ENCODE measurements at places on chromosomes 1 and 21. TPM values are rescaled to one million over a fixed set of nuclear protein-coding genes. Genes with fewer than 3 reads are reported as not detected.

- H3K36me3 ChIP-seq, result peaks cover 25% of the 10 kb centered on the region
- no peak overlapping the region for H3K4me3 ChIP-seq
- peaks cover 24% of the 10 kb centered on the region for H3K4me1 ChIP-seq
Observed at GRCh38 chr1:20494609-20495311, 8.8 kb upstream of the CAMK2N1 start.

GRCh38 chr1:1181938-1182410 lies 8.3 kb downstream of the TTLL10 start:
- peaks cover 24% of the 10 kb centered on the region for H3K27me3 ChIP-seq
- peaks cover 10% of the 10 kb centered on the region for H3K4me1 ChIP-seq
- no peaks in the 10 kb centered on the region for H3K36me3 ChIP-seq
- no peak overlapping the region for H3K27ac ChIP-seq
- DNase-seq, result peak; percentile 5
- H3K4me3 ChIP-seq, result no peak overlapping the region

- H3K27ac ChIP-seq, result peak overlapping the region; percentile 98
- no peak for DNase-seq
- peak overlapping the region; percentile 66 for H3K4me3 ChIP-seq
- H3K36me3 ChIP-seq, result peaks cover 21% of the 10 kb centered on the region
- H3K4me1 ChIP-seq, result peaks cover 12% of the 10 kb centered on the region
- no peaks in the 10 kb centered on the region for H3K27me3 ChIP-seq
Observed at GRCh38 chr1:173869021-173869359, 810 bp downstream of the ZBTB37 start.

DNA sequence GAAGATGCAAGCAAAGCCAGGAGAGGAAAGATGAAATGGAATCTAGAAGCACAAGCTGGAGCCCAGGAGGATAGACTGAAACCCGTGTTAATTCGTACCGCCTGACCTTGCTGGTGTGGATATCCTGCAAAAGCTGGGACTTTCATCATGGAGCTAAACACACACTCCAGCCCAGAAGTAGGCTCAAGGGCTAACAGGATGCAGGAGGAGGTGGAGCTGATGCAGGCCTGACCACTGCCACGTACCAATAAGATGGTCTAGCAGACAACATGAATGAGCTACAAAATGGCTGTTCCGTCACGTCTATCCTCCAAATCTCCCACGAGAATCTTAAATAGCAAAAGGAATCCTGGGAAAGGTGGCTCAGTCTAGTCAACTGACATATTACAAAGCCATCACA lies 270.3 kb downstream of the SDCCAG8 start:
- H3K4me3 ChIP-seq, result no peak overlapping the region
- peaks cover 5% of the 10 kb centered on the region for H3K36me3 ChIP-seq
- no peak for DNase-seq
- H3K27ac ChIP-seq, result no peak overlapping the region
- no peaks in the 10 kb centered on the region for H3K27me3 ChIP-seq

- peak overlapping the region; percentile 80 for H3K4me3 ChIP-seq
- no peaks in the 10 kb centered on the region for H3K27me3 ChIP-seq
- H3K4me1 ChIP-seq, result peaks cover 51% of the 10 kb centered on the region
- H3K27ac ChIP-seq, result peak overlapping the region; percentile 92
- DNase-seq, result no peak
- no peaks in the 10 kb centered on the region for H3K36me3 ChIP-seq
Observed at GRCh38 chr21:15731243-15731613, 1.4 kb downstream of the USP25 start.

DNA sequence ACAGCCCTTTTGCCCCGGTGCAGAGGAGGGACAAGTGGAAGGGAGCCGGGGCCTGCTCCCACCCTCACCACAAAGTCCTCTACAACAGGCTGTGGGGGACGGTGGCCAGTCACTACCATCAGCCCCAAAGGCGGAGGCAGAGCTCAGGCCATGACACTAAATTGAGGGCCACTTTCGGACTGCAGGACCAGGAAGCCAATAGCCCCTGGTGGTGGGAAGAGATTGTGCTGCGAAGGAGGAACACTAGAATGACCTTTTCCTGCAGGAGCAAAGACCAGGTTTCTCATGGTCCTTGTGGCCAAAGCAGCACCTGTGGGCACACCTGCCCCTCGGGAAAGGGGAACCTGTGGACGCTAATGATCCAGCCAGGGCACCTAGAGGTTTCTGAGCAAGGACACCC lies 30.3 kb downstream of the ACTA1 start:
- no peak overlapping the region for H3K4me3 ChIP-seq
- H3K36me3 ChIP-seq, result no peaks in the 10 kb centered on the region
- H3K4me1 ChIP-seq, result peaks cover 16% of the 10 kb centered on the region
- no peak for DNase-seq
- H3K27ac ChIP-seq, result no peak overlapping the region

DNA sequence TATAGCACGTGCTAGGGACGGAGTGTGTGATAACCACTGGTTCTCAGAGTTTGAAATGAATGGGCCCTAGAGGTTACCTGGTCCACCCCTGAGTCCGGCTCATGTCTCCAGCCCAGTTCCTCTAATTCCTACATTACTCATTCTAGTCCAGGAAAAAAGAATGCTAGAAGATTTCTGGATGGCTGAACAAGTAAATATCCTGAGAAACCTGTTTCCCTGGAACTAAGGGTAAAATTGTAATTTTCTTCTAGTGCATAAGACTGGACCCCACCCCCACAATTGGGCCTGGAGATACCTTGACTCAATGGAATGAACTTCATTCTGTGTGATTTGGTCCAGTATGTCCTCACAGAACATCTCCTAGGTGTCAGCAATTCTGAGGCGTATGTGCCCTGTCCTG lies 208.4 kb downstream of the TRABD2B start:
- no peak overlapping the region for H3K4me3 ChIP-seq
- H3K27ac ChIP-seq, result no peak overlapping the region
- H3K4me1 ChIP-seq, result peaks cover 14% of the 10 kb centered on the region
- no peak for DNase-seq
- H3K27me3 ChIP-seq, result no peaks in the 10 kb centered on the region

The C1orf74 gene
- 1.9 TPM for total RNA-seq

DNA sequence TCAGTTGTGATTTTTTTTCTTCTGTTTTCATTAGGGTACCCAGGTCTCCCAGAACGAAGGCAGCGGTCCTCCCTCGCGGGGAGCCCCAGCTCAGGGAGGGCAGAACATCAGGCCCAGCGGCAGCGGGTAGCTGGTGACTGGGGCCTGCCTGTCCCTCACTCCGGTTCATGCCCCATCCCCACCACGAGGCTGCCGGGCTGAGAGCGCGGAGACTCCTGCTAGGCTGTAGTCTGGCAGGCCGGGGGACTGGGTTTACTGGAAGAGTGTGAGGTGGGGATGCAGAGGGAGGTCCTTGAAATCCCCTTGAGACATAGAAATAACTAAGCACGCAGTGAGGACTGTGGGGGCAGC lies 10.5 kb downstream of the BRINP2 start:
- DNase-seq, result no peak
- no peaks in the 10 kb centered on the region for H3K4me1 ChIP-seq
- H3K27me3 ChIP-seq, result peaks cover 29% of the 10 kb centered on the region
- no peaks in the 10 kb centered on the region for H3K36me3 ChIP-seq

The COL9A2 gene
- total RNA-seq, result 0.32 TPM

DNA sequence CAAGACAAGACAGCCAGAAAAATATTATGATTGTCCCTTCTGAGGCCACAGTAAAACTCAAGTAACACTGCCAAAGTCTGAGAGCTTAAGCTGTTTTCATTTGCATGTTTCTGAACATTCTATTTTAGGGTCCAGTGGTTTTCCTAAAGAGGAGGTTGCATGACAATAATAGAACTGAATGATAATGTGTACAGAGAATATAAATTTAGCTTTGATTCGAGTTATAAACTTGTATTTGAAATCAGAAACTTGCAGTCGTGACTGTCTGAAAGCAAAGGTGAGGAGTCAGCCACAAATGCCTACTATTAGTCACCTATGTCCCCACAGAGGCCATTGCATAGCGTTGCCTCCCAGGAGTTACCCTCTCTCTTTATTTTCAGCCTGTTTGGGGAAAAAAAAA lies 363.1 kb upstream of the ADGRL2 start:
- H3K36me3 ChIP-seq, result no peaks in the 10 kb centered on the region
- H3K27me3 ChIP-seq, result no peaks in the 10 kb centered on the region
- peaks cover 28% of the 10 kb centered on the region for H3K4me1 ChIP-seq
- no peak for DNase-seq
- H3K4me3 ChIP-seq, result no peak overlapping the region

The CTNNBIP1 gene
- total RNA-seq, result 62.0 TPM

The RPTN gene
- total RNA-seq, result not detected

GRCh38 chr1:53073868-53074311 lies 11.9 kb downstream of the PODN start:
- peak; percentile 73 for DNase-seq
- no peak overlapping the region for H3K27ac ChIP-seq
- no peak overlapping the region for H3K4me3 ChIP-seq

The TFF2 gene
- not detected for total RNA-seq

DNA sequence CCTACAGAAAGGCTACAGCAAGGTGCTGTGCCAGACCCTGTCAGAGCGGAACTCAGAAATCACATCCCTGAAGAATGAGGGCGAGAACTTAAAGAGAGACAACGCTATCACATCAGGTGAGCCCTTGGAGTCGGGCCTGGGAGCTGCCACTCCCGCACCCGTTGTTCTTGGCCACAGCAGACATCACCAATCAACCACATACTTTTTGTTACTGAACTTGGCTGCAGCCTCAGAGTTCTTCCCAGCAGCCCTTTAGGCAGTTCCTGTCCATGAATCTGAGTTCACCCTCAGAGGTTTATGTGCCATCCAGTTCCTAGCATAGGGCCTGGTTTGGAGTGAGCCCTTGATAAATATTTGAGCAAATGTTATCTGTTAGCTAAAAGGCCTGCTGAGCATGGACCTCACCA lies 61.6 kb downstream of the FHAD1 start:
- H3K36me3 ChIP-seq, result no peaks in the 10 kb centered on the region
- H3K4me1 ChIP-seq, result no peaks in the 10 kb centered on the region
- DNase-seq, result no peak
- no peaks in the 10 kb centered on the region for H3K27me3 ChIP-seq
- H3K27ac ChIP-seq, result no peak overlapping the region

GRCh38 chr1:67850611-67851075 lies 17.4 kb upstream of the GNG12 start:
- H3K27ac ChIP-seq, result no peak overlapping the region
- H3K4me3 ChIP-seq, result no peak overlapping the region
- DNase-seq, result peak; percentile 86

GRCh38 chr1:192763243-192763642 lies 45.6 kb upstream of the RGS2 start:
- H3K4me1 ChIP-seq, result no peaks in the 10 kb centered on the region
- no peaks in the 10 kb centered on the region for H3K27me3 ChIP-seq
- H3K36me3 ChIP-seq, result no peaks in the 10 kb centered on the region

GRCh38 chr1:62964141-62964540 lies 180.2 kb downstream of the ATG4C start:
- H3K27me3 ChIP-seq, result no peaks in the 10 kb centered on the region
- H3K27ac ChIP-seq, result no peak overlapping the region
- H3K36me3 ChIP-seq, result no peaks in the 10 kb centered on the region
- no peak overlapping the region for H3K4me3 ChIP-seq
- H3K4me1 ChIP-seq, result no peaks in the 10 kb centered on the region

DNA sequence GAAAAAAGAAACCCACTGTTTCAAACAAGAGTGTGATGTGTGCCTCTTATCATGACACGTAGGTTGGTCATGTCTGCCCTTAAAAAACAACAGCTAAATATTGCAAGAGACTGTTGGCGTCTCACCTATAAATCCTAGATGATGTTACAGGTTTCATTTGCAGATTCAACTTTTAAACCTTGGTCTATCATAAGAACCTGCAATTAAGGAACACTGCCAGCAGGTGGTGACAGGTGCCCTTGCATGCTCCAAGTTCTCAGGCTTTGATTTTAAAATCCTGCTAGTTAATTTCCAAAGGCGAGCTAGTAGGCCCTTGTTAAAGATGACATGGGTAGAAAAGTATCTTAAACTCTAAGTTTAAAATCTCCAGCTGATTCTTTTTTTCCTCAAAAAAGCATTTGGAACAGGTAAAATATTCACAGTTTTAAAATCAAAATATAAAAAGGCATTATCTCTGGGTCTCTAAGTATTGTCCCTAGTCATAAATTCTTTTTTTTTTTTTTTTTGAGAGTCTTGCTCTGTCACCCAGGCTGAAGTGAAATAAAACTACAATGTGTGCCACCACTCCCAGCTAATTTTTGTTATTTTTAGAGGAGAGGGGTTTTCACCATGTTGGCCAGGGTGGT lies 39.1 kb downstream of the CLSTN1 start:
- H3K4me3 ChIP-seq, result no peak overlapping the region
- H3K27ac ChIP-seq, result no peak overlapping the region
- no peaks in the 10 kb centered on the region for H3K36me3 ChIP-seq
- DNase-seq, result no peak
